ENCODE measurements at places on chromosomes 1 and 21.

GRCh38 chr1:156115514-156116374, 1.2 kb downstream of the LMNA start:
- no peak for DNase-seq

DNA sequence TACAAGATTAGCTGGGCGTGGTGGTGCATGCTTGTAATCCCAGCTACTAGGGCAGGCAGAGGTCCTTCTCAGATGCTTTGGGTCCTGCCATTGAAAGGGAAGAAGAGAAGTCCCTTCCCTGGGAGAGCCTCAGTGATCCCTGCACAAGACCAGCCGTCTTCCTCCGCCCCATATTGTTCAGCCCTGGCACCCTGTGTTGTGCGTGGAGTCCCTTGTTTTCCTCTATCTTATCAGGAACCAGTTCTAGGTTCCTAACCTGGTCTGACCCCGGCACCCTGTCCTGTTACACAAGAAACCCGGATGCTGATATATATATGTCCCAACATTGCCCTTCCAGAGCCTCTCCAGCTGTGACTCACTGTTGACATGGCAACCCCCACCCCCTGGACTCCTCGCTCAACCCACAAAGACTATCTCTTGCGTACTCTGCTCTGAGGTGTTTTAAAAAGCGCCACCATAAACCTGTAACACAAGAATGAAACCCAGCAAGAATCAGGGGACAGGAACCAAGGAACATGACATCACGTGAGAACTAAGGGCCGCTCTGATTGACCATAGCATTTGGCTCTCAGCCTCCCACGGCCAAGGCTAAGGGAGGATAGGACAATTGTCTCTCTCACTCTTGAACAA, 4.8 kb downstream of the MX2 start:
- no peak for DNase-seq

- no peak for DNase-seq
These were observed 51.1 kb downstream of the SKI start for GRCh38 chr1:2279210-2279639.

DNA sequence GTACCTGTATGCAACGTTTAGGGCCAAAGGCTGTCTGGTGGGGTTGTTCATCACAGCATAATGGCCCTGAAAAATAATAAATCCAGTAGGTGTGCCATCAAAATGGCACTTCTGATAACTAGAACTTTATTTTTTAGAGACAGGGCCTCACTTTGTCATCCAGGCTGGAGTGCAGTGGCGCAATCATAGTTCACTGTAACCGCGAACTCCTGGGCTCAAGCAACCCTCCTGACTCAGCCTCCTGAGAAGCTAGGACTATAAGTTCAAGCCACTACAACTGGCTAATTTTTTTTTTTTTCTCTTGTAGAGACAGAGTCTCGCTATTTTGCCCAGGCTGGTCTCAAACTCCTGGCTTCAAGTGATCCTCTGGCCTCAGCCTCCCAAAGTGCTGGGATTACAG, 4.7 kb downstream of the SNAPIN start:
- no peak for DNase-seq

DNA sequence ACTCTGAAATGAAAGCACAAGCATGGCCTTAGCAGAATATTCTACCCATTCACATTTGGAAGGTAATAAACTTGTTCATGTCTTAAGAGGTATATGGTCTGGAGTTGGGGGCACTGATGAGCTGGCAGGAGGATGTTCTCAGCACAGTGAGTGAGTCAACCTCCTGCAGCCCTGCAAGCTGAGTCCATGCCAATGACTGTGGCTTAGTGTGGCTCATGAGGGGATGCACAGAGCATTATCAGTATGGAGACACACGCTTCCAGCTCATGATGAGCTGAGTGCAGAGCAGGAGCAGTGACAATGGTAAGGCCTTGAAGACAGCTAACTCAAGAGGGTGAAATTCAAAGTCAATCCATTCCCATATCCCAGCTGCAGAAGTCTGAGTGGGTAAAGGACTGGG, 102.3 kb downstream of the TNFSF18 start:
- DNase-seq, result no peak

- DNase-seq, result no peak
These were observed 15.0 kb upstream of the HMGN1 start for GRCh38 chr21:39363607-39364555.

DNA sequence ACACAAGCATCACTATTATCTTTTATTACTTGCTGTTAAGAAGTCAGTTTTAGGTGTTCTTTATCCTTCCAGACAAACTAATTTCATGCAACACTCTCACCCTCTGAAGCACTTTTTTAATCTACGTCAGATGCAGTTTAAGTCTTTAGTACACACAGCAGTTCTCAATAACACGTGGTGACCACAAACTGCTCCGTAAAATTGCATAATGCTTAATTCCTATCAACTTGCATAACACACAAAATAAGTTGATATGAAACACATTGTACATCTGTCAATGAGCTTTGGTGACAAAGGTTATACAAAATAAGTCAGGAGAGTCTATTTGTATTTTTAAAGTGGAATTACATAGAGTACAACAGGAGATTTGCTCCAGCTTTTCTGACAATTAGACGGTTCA, 140.9 kb upstream of the ETS2 start:
- DNase-seq, result no peak

GRCh38 chr1:194280463-194280862, 1094.0 kb upstream of the B3GALT2 start:
- no peak for DNase-seq

GRCh38 chr1:244642526-244642925, 10.4 kb upstream of the DESI2 start:
- DNase-seq, result no peak

DNA sequence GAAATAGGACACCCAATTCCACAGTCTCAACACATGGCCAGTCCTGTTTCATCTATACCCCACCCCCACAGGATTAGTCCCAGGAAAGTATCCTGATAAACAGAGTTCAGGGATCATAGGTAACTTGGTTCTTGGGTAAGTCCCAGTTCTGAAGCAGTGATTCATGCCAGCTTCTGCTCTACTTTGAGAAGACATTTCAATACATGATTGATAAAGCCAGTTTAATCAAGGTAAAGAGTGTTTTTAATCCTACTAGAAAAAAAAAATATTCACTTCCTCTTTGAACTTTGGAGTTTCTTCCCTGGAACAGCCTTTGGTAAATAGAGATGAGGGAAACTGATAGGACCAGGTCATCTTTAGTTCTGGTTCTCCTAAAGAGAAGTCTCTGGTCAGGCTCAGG, 142.4 kb downstream of the TLR5 start:
- DNase-seq, result no peak

GRCh38 chr1:27569088-27569460, 34.9 kb downstream of the AHDC1 start:
- no peak for DNase-seq
